ENCODE measurements at places on chromosomes 3 and 15.
A peak's percentile ranks its signal among the peaks of the same experiment; 100 is the strongest.

GRCh38 chr15:98703126-98703685 is 54.9 kb downstream of the IGF1R start:
- DNase-seq, result no peak

- DNase-seq, result peak; percentile 6
Measured at GRCh38 chr3:41418961-41419691, 219.8 kb downstream of the CTNNB1 start.

DNA sequence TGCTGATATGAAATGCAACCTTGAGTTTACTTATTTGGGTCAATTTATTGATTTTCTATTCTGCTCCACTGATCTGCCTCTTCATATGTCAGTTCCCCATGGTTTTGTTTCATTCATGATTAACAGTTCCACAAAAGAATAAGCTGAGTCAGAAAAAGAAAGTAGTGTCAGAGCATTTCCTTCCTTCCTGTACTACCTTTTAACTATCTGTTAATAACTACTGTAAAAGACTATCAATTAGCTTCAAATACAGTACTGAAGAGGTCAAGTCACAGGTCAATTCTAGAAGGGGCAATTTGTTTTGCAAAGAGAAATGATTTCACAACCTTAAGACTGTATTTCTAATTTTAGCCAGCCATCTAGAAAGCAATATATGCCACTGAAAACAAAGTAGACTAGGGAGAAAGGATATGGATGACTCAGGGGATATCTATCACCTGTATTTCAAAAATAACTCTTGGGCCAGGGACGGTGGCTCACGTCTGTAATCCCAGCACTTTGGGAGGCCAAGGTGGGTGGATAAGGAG is 129.5 kb downstream of the TFDP2 start:
- DNase-seq, result no peak

DNA sequence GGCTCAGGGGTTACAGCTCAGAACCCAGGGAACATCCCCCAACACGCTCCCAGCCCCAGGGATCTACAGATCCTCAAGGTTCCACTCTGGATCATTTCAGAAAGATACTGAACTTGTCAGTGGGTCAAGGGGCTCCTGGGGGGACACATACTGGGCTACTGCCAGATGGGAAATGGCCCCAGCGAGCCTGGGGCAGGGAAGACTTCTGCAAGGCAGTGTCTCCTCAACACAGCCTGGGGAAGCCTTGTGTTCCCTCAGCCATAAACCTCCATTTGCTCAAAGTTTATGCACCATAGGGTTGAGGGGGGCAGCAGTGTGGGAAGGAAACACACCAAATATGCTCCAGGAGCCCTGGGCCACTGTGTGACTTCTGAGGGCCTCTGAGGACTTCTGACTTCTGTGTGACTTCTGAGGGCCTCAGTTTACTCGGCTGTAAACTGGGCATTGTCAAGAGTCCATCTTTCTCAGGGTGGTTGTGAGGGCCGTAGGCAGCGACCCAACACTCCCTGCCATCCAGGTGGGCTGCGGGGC is 58.4 kb downstream of the IQSEC1 start:
- no peak for DNase-seq

DNA sequence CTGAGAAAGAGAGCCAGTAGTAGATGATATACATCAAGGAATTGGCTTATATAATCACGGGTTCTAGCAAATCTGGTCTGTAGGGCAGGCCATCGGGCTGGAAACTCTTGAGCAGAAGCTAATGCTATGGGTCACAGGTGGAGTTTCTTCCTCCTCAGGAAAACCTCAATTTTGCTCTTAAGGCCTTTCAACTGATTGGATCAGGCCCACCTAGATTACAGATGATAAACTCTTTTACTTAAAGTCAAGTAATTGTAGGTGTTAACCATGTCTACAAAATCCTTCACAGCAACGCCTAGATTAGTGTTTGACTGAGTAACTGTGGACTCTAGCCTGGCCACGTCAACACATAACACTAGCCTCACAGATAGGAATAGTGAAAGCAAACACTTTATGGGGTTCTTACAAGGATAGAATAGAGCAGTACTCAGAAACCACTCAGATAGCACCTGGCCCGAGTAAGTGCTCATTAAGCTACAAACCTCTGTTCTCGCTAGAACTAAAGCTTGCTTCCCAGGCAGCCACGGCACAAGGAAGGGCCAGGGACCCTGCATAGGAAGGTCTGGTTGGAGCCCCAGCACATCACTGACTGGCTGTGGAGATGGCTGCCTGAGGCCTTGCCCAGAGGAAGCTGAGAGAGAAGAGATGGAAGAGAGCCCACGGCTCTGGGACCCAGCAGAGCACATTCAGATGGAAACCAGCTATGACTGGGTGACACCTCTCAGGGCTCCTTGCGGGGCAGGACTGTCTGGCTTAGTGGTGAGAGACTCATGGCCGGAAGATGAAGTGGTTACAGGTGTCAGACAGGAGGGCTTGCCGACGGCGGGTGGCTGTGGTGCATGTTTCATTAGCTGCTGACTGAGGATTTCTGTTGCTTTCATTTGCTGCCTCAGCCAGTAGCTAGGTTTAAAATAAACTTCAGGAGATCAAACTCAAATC is 202.5 kb upstream of the TLE3 start:
- peak; percentile 63 for DNase-seq

DNA sequence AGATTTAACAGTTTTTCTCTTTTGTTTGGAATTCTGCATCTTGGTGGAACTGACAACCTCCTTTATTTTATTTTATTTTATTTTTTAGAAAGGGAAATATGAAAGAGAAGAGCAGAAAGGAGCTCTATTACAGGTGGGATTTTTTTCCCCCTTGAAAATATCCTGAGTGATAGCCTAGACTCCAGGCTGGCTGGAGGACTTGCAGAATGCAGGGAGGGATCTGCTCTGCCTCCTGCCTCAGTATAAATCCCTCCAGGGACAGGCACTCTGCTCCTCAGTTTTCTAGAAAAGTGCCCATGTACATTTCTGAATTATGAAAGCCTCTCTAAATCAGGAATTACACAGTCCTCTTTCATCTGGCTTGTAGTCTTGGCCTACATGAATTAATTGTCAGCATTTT is 173.7 kb downstream of the TMEM108 start:
- no peak for DNase-seq

DNA sequence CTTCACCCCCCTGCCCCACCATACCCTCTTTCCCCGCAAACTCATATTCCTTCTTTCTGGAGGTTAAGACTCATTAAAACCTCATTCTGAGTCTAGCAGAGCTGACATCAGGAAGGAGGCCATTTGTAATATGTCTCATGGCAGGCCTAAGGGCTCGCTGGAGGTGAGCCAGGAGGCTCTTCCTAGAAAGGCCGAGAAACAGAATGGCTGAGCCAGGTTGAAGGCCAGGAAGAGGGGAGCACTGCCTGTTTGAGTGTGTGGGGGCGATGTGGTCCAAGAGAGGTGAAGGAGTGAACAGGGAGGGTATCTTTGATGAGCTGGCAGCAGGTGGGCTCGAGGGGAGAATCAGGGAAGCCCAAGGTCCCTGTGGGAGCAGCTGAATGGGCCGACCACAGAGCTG is 317.3 kb downstream of the TLE3 start:
- no peak for DNase-seq

GRCh38 chr15:67778968-67779548 is 46.3 kb upstream of the SKOR1 start:
- no peak for DNase-seq

DNA sequence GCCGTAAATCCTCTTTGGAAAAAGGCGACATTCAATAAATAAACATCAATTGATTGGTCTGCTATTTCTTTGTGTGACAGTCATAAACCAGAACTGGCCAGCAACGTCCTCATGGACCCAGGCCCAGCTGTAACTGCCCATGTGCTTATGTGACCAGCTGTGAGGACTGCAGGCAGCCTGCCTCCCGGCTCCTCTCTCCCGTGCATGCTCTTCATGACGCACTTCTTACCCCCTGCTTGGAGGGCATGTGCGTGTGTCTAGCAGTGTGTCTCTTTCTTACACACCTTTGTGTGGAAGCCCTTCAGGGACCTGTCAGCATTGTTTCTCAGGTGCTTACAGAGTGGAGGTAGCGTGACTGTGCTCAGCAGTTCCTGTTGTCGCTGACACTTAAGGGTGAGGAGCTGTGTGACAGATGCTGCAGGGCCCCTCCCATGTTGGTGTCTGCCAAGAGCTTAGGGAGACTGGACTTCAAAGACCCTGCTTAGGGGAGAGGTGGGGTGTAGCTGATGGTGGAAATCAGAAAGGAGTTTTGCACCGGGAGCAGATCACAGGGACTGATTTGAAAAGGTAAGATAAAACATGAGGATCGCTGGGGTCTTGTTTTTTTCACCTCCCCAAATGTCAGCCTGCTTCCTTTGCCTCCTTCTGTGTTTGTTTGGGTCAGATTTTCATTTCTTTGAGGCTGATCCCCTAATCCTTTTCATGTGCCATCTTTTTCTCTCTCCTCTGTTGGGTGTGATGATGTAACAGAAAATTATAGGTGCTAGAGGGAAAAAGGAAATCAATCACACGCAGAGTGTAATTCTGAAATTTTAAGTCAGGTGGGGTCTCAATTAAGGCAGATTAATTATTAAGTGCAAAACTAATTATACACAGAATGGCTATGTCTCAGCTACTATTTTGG is 2.1 kb downstream of the PODXL2 start:
- DNase-seq, result no peak

DNA sequence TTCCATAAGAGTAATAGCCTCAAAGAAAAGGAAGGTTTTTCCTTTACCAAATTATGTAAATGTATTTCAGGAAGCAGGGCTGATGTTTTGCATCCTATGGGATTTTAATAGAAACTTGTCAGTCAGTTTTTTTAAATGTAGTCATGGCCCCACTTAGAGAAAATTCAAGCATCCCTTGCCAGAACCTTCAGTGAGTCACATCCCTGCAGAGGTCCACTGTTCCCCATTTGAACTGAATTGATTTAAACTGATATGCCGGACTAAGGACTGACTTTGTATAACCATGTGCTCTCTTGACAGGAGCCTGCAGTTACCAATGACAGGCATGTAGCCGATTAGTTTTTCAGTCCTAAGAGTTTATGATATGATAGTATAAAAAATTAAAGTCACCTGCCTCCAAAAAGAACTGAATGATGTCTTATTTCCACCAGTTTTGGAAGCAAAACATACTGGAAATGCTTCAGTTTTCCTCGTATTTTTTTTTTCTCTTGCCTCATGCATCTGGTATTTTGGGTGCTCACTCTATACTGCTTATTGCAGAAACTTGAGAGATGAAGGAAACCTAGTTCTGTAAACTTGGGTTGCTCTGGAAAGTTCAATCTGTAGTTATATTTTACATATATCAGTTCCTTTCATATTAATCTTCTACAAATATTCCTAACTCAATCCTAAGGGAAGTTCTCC is 30.7 kb downstream of the LRTM1 start:
- DNase-seq, result no peak

DNA sequence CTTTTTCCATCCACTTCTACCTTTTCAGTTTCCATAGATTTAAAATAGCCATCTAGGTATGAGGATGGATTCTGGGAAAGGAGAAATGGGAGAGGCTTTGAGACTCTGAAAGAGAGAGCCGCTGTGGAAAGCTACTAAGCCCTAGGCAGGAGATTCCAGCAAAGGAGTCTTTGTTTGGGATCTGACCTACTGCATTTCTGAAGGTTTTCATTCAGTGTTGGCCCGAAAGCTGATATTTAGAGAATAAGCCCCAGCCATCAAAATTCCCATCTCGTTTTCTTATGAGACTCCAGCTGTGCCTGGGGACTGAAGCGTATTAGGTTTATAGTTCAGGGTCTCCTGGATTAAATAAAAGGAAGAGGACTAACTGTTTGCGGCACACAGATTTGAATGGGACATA is 19.5 kb downstream of the LIPH start:
- no peak for DNase-seq

- DNase-seq, result no peak
Measured at GRCh38 chr15:80031841-80032240, 27.6 kb upstream of the ZFAND6 start.

DNA sequence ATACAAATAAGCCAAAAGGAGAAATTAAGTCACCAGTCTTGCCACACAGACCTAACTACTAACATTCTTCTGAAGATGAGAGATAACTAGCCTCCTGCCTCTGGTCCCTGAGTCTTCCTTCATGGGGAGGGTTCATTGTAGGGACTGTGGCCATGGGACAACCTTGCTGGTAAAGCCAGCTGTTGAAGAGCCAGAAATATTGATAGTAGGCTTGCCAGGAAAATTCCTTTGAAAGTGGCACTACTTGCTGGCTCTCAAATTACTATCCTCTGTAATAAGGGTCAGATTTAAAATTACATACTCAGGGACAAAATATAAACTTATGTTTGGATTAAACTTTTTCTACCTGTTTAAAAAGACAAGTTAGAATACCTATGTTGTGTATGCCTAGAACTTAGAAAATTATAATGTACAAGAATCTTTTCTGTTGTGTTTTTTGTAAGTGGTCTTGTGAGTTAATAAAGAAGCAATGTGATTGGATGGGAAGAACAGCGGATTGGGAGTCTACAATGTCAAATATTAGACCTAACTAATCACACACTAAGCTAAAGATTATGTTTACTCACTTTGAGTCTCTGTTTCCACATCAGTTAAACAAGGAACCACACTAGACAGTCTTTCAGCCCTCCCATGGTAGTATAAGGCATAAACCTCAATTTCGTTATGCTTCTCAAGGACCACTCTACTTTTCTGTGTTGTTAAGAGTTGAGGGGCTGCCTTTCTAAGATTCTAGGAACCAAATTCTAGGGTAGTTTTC is 60.0 kb upstream of the TRIM71 start:
- DNase-seq, result no peak

DNA sequence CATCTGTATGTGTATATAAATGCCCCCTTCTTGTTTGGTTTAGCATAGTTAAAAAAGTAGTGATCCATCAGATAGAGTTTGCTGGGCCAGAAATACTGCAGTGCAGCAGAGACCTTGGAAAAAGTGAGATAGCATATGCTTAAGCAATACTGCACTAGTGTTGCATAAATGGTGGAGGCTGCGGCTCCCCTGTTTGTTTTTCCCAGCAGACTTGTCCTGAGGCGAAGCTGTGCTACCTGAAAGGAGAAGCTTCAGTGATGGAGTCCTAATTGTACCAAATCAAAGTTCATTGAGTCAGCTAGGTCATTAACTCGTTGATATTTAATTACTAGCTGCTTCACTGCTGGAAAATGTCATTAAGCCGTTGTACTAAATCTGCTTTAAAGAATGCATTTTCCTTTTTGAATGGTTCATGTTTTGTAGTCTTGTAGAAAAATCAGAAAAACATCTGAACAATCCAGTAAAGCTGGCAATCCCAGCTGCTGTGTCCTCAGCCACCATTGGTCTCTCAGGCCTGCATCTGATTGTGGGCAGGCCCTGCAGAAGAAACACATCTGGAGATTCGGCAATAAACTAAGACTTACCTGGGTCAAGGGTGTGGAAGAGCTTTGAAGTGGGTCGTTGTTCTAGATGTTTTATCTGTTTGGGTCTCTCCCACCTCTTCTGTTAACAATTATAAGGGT is 169.6 kb downstream of the B3GALNT1 start:
- no peak for DNase-seq

- DNase-seq, result no peak
Measured at GRCh38 chr3:108946292-108947285, 7.1 kb downstream of the GUCA1C start.

DNA sequence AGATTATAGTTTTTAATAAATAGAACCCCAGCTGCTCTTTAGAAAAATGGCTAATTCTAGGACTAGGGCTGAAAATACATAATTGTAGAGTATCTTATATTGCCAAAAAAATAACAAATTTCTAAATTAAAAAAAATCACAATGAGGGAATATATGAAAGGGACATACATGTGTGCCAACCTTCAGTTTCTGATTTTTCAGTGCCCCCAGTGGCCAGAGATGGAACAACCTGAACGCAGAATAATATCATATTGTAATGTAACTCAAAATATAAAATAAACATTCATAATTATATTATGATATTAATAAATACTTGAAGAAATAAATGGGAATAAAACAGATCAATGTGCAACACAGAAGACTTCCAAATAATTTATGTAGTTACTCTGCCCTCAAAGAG is 460.5 kb downstream of the ZNF385D start:
- DNase-seq, result no peak
